Retinal pigment epithelial cell (primary cell): ENCODE measurements at places on chromosomes 1 and 21.

DNA sequence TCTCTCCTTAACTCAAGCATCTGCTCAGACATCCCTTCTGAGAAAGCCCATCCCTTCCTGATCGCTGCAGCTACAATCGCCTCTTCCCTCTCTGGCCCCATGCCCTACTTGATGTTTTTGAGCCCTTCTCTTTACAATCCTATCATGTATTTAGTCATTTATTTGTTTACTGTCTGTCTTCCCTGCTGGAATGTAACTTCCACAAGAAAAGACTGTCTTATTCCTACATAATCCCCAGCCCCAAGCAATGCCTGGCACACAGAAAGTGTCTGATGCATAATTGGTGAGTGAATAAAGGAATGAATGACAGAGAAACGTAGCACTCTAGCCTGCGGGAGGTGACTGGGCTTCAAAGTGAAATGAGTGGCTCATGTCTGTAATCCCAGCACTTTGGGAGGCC lies 25.4 kb downstream of the ECE1 start:
- peak; percentile 59 for DNase-seq

DNA sequence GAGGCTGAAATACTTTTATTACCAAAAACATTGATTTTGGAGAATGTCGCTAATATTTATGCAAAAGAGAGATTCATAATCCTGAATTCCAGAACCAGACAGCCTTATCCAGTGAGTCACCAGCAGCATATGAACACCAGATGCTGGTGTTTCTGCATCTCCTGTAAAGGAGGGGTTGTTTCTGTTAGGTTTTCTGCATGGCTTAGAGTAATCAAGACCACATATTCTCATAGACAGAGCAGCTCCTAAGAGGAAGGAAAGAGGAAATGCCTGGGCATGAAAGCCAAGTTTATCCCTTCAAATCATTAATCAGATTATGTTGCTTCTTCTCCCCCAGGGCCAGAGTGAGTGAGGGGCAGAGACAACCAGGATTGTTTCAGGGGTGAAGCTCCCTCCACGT lies 86.2 kb downstream of the NGF start:
- peak; percentile 86 for DNase-seq

- DNase-seq = no peak
Measured at GRCh38 chr1:184708084-184708676, 46.5 kb downstream of the EDEM3 start.

DNA sequence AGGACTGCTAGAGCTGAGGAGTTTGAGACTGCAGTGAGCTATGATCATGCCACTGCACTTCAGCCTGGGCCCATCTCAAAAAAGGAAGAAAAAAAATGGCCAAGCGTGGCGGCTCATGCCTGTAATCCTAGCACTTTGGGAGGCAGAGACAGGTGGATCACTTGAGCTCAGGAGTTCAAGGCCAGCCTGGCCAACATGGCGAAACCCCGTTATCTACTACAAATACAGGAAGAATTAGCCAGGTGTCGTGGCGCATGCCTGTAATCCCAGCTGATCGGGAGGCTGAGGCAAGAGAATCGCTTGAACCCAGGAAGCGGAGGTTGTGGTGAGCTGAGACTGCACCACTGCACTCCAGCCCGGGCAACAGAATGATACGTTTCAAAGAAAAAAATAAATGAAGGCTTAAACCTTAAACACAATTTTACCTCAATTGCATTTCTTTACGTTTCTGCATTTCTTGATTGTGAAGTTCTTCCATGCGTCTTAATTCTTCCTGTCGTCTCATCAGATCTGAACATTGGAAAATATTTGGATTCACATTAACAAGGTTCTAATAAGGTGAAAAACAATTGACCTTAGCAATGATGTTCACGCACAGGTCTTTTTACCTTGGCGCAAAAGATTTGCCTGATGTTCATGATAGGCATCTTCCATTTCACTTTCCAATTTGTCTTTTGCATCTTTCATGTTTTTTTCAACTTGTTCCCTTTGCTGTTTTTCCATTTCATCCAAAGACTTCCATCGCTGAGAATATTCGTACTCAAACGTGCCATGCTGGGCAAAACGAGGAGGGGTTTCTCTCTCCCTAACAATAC lies 4.2 kb downstream of the SFPQ start:
- DNase-seq = no peak

- DNase-seq = no peak
Measured at GRCh38 chr1:53165408-53165961, 23.0 kb upstream of the SLC1A7 start.

DNA sequence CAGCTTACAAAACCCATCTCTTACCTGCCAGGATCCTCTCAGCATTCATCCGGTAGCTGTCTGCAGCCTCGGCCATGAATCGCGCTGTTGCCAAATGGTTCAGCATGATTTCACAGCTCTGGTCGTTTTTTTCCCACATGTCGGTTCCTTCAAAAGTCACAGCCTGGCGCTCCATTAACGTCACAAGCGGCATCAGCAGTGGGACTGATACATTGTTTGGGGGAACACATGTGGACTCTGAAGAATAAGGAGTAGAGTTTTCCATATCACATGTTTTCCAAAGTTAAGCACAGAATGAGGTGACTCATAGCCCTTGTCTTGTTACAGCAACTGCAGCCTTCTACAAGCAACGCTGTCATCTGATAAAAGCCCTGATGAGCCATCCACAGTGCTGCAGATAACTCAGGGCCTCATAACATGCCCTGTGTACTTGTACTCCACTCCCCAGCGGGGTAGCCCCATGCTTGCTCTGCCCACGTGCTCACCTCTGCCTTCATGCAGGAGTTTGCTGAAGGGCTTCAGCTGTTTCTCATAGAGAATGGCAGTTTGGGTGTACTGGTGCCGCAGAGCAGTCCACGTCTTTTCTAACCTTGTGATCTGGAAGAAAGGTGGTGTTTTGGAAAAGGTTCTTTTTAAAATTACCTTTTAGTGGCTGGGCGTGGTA lies 114.2 kb downstream of the BCAR3 start:
- peak; percentile 49 for DNase-seq

DNA sequence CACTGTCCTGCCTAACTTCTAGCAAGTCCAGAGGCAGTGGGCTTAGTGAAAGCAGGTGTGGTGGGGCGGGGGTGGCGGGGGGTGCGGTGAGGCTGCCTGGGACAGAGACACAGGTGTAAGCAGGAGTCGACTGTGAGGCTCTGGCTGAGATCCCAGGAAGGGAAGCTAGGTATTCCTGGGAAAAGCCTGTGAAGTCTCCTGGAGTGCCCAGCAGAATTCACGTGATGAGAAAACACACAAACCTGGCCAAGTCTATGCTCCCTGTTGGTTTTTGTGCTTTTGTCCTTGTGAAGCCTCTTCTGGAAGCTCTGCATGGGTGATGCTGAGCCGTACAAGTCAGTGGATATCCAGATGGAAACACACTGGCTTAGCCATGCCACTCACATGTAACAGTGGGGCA lies 5.3 kb downstream of the GALNT2 start:
- DNase-seq = no peak

GRCh38 chr1:61520401-61520800 lies 204.5 kb downstream of the TM2D1 start:
- no peak for DNase-seq

DNA sequence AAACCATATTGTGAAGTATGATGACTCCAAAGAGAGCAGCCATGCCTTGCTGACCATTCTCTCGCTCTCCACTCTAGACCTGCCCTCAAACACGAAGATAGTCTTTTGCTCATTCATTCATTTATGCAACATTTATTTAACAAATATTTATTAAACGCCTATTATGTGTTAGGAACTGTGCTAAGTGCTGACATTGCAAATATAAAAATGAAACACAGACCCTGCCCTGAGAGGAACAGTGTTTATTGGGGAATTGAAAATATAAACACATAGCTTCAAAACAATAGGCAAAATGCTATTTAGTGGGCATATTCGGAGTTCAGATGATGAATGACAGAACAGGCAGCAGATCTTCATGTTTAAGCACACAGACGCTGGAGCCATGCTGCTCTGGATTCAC lies 213.6 kb downstream of the NUF2 start:
- no peak for DNase-seq

- DNase-seq = no peak
Measured at GRCh38 chr1:109193653-109194590, 19.8 kb upstream of the SARS1 start.

DNA sequence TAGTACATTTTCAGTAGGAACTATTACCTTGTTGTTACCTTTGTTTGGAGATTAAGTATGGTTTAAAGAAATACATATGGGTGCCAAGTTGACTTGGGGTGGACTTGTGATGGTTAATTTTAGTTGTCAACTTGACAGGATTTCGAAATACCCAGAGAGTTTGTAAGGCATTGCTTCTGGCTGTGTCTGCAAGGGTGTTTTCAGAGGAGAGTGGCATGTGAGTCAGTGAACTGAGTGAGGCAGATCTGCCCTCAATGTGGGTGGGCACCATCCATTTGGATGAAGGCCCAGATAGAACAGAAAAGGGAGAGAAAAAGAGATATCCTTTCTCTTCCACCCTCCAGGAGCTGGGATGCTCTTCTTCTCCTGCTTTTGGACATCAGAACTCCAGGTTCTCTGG lies 315.5 kb downstream of the GPATCH2 start:
- DNase-seq = peak; percentile 58

DNA sequence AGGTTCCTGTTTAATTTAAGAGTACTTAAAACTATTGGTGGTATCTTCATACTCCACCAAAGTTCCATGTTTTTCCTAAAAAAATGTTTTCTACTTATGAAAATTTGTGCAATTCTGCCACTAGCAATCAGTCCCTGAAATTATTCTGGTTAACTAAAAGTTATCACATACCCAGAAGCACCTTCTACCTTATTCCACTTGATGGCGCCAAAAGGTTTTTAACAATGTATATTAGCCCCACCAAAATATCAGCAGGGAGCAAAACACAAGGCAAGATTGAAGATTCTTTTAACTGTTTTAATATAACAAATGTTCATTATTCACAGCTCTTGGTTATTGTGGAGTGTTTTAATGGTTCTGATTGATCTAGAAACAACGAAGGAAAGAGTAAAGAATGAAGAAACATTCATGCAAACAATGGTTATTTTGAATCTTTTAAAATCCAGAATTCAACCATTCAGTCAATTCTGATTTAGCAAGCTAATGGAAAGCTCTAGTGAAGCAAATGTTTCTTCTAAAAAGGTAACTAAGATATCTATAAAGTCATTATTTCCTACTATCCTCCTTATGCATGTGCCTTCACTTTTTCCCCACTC lies 67.2 kb downstream of the TTLL7 start:
- no peak for DNase-seq

DNA sequence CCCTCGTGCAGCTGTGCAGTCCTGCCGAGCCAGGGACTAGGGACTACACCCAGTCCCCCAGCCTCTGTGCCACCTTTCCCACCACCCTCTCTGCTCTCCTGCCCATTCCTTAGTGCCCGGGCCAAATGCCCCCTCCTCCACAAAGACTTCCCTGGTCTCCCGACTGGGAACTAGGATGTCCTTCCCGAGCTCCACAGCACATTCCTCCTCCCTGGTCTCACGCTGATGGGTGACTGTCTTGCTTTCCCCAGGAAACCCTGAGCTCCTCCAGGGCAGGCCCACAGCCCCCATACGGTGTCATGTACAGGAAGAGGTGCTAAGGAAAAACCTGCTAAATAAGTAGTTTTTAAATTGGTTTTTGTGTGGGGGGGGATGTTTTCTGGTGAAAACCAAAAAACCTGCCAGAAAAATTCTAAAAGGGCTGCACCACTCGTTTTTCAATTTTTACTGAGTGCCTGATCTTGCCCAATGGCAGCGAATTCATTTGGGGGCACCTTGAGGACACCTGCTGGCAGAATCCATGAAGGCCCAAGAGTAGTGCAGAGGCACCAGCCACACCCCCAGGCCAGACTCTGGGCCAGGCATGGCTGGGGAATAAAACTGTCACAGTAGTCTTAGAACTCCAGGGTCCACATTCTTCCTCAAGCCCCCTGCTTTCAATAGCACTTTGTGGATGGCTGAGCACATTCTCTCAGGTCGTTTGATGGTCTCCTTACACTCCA lies 50.4 kb downstream of the GLIS1 start:
- DNase-seq = no peak

GRCh38 chr1:197284325-197284724 lies 16.3 kb downstream of the CRB1 start:
- DNase-seq = no peak
